ENCODE measurements at places on chromosomes 4 and X.

- no peak for DNase-seq
Observed at GRCh38 chrX:15653961-15654360, 10.6 kb downstream of the CLTRN start.

- DNase-seq = peak; percentile 51
Observed at GRCh38 chr4:101279377-101279871, 67.9 kb downstream of the PPP3CA start.

- DNase-seq = peak; percentile 45
Observed at GRCh38 chrX:15505101-15505500, 4.5 kb downstream of the BMX start.

DNA sequence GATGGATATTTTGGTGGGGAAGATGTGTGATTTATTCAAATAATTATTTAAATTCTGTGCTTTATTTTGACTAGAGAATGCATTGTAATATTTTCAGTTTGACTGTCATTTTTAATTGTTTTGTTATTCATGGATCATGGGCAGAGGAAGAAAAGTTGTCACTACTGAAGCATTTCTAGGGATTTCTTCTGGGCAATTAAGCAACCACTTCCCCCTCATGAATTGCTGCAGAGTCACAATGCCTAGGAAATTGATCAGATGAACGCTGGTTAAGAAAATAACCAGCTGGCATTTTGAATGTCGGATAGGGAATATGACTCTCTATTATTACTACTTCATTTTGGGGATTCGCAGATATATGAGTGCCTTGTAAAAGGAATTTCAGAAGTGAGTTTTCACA, 283.3 kb downstream of the IL15 start:
- DNase-seq = no peak

DNA sequence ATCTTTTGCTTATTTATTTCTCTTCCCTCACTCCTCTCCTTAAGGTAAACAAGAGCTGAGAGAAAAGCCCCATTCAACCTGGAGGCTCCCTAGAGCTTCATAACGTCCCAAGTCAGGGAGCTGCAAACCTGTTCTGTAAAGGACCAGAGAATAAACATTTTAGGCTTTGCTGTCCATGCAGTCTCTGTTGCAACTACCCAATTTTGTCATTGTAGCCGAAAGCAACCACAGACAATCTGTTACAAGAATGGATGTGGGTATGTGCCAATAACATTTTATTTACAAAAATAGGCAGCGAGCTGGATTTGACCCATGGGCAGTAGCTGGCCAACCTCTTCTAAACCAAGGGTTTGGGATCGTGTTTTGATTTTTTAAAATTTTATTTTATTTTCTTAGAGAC, 71.3 kb upstream of the TBL1X start:
- DNase-seq = no peak

DNA sequence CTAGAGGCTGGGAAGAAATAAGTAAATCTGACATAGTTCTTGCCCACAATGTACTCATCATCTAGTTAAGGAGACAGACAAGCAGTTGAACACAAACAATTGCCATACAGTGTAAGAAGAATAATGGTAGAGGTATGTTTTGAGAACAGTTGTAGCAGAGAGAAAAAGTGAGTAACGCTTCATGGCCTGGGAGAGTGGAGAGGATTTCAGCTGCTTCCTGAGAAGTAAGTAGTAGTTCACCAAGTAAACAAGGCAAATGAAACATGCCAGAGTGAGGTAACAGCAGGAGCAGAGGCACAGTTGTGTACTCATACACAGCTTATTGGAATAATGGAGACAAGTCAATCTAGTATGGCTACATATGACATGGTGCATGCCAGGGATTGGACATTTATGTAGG, 53.6 kb upstream of the RAP2C start:
- DNase-seq = no peak

GRCh38 chrX:85288992-85289723, 45.4 kb downstream of the ZNF711 start:
- DNase-seq = no peak

GRCh38 chrX:150365990-150366911, 3.1 kb downstream of the MAMLD1 start:
- peak; percentile 43 for DNase-seq

DNA sequence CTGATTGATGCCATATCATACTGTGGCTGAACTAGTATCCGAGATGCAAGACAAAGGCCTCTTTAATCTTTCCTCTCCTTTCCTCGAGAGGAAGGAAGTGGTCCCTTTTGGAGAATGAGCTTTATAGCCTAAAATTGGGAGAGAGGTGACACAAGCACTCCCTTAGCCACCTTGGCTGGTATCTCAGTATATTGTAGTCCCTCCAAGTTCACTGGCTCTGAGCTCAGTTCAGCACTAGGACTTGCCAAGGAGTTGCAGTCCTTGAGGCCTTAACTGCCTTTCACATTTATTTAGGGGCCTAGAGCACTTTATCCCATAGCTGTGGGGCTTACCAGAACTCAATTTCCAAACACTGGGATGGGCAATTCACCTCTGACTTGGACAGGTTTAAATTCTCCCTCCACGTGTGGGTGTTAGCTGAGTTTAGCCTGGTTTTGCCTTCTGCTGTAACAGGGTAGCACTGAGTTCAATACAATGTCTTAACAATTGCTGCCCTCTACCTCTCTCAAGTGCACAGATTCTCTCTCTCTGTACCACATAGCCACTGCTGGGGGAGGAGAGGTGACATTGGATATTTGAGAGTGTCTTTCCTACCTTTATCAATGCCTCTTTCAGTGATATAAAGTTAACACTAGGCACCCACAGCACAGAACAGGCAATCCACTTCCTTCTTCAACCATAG, 216.4 kb downstream of the TECRL start:
- no peak for DNase-seq

- DNase-seq = peak; percentile 75
Observed at GRCh38 chr4:170374770-170375169, 285.0 kb upstream of the AADAT start.

DNA sequence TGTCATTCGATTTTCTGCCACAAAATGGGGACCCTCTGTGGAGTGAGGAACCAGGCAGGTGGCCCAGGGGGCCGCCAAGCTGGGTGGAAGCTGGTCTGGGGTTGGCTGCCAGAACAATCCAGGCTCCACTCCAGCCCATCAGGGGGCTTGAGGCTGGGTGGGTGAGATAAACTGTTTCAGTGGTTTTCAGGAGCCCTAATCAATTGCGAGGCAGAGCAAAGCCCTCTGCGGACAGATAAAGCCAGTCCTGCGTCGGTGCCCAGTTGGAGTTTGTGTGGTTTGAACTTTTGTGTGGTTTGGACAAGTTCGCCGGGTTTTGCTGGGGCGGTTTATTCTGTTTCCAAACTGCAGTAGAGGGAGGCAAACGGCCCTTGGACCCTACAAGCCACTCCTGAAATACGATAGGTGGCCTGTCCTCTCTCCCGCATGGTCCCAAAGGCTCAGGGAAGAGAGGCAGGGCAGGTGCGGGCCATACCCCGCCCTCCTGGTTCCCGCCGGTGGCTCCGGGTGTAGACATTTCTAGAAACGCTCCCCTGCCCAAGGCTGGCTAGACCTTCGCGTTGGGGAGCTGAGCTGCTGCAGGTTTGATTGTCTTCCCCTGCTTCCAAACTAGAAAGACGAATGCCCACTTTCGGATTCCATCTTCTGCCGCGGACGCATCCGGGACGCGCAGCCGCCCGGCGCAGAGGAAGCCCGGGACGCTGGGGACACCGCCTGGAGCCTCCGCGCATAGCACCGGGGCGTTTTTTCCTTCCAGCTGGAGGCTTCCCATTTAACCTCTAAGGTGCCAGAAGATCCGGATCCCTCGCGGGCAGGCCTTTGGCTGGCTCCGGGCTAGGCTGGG, 169.0 kb upstream of the BCOR start:
- peak; percentile 86 for DNase-seq

GRCh38 chrX:103446665-103447302, 70.4 kb downstream of the BEX3 start:
- DNase-seq = no peak

GRCh38 chr4:143085659-143086058, 99.1 kb upstream of the USP38 start:
- no peak for DNase-seq

- peak; percentile 78 for DNase-seq
Observed at GRCh38 chrX:87517571-87518141, at the start of gene KLHL4. TSS of gene KLHL4 (plus strand) at chrX:87517802. CDS start at chrX:87517894, 92 bp downstream.

DNA sequence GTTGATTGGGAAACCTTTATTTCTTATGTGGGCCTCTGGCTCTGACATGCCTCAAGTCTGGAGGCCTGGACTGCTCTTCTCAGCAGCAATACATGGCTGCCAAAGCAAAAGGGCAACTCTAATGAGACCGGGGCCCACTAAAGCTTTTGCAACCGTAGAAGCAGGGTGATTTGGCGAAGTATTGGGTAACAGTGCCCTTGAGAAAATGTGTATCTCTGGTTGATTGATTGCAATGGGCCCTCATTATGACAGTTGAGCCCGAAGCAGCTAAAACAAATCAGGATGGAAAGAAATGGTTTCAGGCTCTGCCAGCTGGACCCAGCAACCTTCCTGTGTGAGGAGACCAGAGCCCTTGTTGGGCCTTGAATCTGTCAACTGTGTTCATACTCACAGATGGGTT, 73.4 kb downstream of the CLCN4 start:
- no peak for DNase-seq

- DNase-seq = no peak
Observed at GRCh38 chrX:111339212-111339611, 68.9 kb upstream of the CAPN6 start.

- DNase-seq = no peak
Observed at GRCh38 chr4:52076731-52077130, 25.6 kb downstream of the SPATA18 start.

GRCh38 chrX:152061557-152061956, 76.8 kb downstream of the MAGEA10 start:
- DNase-seq = no peak

DNA sequence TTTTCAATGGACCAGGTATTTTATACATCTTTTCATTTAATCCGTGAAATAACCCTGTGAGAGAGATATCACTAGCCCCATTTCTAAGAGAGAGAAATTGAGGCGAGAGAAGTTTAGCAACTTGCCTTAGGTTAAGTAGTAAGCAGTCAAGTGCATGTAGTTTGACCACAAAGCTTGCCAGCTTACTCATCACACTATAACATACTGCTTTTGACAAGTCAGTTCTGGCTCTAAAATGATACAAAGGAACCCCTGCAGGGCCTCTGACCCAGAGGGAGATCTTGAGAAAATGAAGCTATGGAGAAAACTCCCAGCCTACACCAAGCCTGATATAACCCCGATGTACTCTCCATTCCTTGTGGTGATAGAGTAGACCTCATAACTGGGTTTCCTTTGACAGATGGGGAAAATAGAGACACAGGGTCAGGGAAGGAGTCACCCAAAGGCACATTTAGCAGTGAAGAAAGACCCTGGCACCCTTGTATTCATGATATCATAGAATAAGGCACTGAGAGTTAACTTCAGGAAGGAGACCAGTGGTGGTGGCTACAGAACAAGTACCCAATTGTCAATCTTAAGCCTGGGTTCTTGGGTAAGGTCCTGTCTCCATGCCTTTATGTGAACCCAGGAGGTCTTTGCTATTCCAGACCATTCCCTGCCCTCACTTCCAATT, 60.2 kb upstream of the MSN start:
- DNase-seq = peak; percentile 31

GRCh38 chrX:21948897-21949578, 8.5 kb downstream of the SMS start:
- DNase-seq = no peak

- DNase-seq = peak; percentile 14
Observed at GRCh38 chrX:30865015-30865414, 24.0 kb downstream of the TAB3 start.

- DNase-seq = no peak
Observed at GRCh38 chrX:150449313-150449712, 86.2 kb downstream of the MAMLD1 start.

GRCh38 chr4:87734936-87735335, 64.4 kb upstream of the IBSP start:
- no peak for DNase-seq

DNA sequence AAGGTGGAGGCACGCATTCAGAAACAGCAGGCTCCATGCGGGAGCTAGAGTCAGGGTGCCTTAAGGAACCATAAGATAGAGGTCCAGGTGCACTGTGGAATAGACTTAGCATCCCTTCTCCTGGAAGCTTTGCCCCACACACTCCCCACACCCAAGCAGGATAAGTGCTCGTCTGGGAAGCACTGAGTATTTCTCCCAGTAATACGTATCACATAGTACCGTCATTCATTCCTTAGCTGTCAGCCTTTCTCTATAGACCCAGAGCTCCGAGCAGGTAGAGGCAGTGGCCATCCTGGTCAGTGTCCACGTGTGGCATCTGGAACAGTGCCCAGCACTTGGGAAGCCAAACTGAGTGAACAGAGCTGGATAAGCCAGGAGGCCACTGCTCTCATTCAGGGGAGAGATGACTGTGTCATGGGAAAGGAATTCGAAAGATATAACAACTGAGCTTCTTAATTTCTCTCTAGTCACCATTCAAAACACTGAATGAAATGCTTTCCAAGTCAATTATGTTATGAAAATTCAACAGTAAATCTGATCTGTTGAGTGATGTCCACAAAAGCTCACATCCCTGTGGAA, 9.9 kb downstream of the APBB2 start:
- DNase-seq = no peak

GRCh38 chr4:41881981-41882624, 53.1 kb upstream of the TMEM33 start:
- no peak for DNase-seq

DNA sequence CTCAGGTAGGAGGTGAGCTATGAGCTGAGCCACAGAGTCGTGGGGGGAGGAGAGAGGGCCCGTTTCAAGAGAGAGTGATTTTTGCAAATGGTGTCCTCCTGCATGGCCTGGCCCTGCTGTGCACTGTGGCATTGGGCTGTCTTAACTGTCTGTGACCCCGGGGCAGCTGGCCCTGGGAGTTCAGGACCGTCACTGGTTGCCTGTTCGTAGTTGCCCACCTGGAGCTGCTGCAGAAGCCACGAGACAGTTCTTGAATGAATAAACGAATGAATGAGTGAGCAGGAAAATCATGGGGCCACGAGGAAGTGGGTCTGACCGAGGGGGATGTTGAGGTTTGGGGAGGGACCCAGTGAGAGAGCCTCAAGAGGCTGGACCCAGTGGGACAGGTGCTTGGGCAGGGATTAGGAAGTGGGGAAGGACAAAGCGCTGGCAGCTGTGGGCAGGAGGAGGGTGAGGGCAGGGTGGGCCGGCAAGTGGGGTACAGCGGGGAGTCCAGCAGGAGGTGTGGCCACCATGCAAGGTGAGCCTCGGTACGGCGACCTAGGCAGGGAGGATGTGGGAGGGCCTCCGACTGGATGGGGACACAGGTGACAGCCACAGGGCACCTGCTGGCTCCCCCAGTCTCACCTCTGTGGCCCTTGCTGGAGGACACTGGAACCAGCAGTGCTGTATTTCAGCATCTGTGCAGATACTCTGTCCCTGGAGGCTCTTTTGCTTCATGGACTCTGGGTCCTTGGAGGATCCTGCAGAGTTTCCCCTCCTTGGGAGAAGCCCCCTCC, 10.2 kb downstream of the RGS12 start:
- peak; percentile 45 for DNase-seq

- no peak for DNase-seq
Observed at GRCh38 chr4:155722816-155723499, 35.9 kb upstream of the GUCY1B1 start.

DNA sequence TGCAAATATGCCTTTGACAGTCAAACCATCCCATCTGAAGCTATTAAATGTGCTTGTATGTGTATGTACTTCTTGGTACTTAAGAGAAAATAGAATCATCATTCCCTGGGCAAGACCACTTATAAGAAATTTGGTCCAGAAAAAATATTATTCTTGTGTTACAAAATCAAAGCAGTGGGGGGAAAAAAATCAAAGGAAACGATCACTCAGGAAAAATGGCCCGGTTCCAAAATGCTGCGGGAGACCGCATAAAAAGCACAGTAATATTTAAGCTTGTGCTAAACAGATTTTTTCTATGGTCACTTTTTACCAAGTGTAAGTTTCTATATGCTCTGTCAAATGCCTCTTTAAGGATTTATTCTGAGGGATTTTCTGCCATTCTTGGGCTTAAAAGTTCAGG, 36.1 kb downstream of the RAI2 start:
- no peak for DNase-seq
